C1 segment of cervical spinal cord (tissue), 14 donors: ENCODE measurements at places on chromosomes 7 and 10.

- DNase-seq, result no peak
These were observed 223.8 kb upstream of the CCDC6 start for GRCh38 chr10:60130130-60130579.

DNA sequence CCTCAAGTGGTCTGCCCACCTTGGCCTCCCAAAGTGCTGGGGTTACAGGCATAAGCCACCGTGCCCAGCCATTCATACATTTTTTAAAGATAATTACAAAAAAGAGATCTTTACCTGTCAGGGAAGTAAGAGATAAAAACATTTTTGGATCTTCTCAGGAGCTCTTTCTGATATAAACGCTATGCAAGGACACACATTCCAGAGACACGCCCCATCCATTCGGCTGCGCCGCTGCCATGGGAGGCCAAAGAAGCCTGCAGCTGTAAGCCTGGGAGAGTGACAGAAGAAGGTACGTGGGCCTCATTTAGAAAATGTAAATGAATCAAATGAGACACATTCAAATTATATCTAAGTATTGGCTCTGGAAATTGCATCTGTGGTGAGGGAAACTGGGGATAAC is 85.3 kb downstream of the LYZL1 start:
- no peak for DNase-seq

DNA sequence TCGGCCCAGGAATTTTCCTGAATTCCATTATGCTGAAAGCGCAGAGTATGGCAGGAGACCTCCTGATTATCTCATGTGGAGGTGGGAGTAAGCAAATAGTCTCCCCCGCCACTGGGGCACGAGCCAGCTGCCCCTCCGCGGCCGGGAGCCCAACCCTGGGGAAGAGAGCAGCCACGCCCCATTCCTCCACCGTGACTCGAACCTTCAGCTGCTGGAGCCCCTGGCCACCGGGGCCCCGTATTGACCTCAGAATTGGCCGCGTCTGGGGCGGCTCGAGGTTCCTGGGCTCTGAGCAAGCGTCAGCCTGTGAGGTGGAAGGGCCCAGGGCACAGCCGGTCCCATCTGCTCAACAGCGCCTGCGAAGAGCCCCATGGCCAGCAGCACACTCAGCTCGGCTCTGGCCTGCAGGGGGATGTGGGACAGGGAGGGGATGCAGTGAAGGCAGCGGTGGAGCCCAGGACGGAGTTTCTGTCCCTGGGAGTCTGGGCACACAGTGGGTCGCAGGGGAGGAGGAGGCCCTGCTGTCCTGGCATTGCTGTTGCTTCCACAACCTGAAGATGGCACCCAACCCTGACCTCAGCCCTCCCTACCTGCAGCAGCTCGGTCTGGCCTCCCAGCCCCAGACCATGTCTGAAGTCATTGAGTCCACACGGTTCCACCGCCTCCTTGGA is 97.8 kb downstream of the CHST15 start:
- DNase-seq, result no peak

GRCh38 chr10:132257271-132257670 is 50.5 kb downstream of the STK32C start:
- no peak for DNase-seq

GRCh38 chr10:3025026-3025683 is 42.2 kb upstream of the PFKP start:
- DNase-seq, result no peak

GRCh38 chr10:76117949-76118348 is 686.5 kb downstream of the LRMDA start:
- DNase-seq, result no peak

- no peak for DNase-seq
These were observed 220.2 kb downstream of the EMX2 start for GRCh38 chr10:117762819-117763172.

DNA sequence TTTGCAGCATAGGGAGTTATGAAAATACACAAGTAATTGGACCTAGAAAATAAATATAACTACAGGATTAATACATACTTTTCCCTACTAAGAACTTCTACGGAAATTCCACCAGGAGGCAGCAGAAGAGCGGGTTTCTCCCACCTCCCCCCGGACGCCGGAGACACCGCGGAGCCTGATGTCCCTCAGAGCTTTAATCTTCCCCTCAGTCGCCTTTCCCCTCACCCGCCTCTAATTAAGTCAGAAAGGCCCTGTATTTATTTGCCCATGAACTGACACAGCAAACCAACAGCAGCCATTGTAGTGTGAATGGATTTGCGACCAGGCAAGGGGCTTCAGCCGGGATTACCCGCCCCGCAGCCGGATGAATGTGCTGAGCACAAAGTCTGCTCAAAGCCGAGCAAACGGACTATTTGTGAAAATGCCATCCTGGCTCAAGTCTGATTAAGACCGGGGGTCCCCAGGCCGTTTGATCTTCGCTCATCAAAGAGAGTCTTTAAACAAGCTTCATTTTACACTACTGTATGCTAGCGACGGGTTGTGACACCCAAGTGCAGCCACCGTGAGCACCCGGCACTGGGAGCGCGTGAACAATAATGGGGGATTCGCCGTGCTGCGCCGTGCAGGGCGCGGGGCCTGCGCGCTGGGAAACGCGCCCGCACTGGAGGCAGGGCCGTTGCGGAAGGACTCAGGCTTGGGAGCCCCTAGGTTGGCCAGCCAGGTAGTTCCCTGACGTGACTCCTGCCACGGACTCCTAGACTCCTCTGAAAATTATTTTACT is 5.6 kb upstream of the DKK1 start:
- DNase-seq, result no peak

DNA sequence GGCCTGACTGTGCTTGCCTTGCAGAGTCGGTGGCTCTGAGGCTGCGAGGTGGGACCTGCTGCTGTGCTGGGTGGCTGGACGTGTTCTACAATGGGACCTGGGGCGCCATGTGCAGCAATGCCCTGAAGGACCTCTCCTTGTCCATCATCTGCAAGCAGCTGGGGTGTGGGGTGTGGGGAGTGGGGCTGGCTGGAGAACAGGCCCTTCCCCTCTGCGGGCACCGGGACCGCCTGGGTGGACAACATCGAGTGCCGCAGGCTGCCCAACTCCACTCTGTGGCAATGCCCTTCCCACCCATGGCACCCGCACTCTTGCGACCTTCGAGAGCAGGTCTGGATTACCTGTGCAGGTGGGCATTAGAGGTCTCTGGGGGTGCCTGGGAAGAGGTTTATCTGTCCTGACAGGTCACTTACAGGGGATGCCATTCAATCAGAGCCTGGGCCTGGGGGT is 10.9 kb downstream of the SCART1 start:
- DNase-seq, result no peak

DNA sequence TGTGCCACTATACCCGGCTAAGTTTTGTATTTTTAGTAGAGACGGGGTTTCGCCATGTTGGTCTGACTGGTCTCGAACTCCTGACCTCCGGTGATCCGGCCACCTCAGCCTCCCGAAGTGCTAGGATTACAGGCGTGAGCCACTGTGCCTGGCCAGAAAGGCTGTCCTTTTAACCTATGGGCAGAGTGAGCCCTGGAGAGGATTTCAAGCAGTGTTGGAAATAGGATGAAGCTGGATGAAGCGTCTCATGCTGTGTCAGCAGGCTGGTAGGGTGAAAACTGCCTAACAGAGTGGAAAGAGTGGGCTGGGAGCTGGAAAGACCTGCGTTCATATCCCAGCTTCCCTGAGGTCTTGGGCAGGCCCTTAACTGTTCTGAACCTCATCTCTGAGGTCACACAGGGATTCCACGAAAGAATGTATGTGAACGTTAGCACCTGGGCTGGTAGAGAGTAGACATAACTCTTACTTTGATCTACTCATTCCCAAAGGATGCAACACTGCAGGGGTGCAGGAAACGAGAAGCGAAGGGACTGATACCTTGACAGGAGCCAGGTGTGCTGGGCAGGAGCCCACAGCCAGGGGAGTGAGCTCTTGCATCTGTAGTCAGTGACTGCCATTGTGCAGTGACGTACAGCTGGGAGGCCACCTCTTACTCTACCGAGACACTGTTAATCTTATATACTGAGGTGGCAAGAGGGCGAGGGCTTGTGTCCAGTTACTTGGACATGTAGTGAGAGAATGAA is 34.1 kb downstream of the WBP1L start:
- DNase-seq, result no peak

DNA sequence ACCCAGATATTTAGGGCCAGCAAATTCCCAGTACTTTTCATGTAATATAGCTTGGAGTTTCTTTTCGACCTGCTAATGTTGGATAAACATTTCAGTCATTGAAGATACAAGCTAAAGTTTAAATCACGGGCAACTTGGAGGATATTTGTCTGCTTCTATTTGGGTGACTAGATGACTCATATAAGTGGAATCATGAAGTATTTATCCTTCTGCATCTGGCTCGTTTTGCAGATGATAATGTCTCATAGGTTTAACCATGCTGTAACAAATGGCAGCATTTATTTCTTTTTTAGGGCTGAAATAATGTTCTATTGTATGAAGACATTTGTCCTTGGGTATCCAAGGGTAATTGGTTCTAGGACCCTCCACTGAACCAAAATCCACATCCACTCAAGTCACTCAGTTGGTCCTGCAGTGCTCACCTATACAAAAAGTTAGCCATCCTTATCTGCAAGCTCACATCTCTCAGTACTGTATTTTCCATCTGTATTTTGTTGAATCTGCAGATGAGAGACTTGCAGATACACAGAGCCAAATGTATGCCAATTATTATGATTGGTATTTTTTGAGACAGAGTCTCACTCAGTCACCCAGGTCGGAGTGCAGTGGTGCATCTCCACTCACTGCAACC is 187.2 kb upstream of the CSTF2T start:
- DNase-seq, result no peak

- no peak for DNase-seq
These were observed 548.7 kb upstream of the GALNT17 start for GRCh38 chr7:70582927-70583895.
